ENCODE measurements at places on chromosomes 12 and 14.

DNA sequence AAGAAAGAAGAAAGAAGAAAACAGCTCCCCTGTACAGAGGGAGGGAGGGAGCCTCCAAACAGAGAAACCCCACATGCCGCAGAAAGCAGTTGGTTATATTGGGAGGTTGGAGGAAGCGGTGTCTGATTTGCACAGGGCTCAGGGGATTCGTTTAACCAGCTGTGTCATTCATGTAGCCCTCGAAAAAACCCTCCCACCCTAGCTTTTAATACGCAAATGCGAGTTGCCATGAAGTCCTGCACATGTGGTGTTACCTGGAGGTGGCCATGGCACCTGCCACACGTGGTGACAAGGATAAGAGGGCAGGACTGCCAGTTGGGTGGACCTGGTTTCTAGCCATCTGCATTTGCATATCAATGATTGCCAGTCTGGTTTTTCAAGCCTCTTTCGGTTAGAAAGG is 40.9 kb downstream of the TMEM30B start:
- DNase-seq, result no peak

DNA sequence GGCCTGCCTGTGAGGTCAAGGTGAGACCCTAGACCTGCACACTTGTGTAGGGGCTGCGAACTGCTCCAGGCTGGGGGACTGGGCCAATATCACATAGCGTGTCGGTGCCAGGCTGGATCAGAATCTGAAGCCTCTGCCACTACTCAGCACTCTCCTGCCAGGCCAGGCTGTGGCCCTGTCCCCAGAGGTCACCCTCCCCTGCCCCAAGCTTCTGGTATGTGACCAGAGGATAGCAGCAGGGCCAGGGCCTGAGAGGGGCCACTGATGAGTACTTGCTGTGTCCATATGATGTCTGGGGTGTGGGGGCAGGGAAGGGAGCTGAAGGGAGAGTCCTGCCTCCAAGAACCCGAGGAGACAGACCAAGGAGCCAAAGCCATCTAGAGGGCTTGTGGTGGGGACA is 17.8 kb downstream of the ARL6IP4 start:
- DNase-seq, result no peak

DNA sequence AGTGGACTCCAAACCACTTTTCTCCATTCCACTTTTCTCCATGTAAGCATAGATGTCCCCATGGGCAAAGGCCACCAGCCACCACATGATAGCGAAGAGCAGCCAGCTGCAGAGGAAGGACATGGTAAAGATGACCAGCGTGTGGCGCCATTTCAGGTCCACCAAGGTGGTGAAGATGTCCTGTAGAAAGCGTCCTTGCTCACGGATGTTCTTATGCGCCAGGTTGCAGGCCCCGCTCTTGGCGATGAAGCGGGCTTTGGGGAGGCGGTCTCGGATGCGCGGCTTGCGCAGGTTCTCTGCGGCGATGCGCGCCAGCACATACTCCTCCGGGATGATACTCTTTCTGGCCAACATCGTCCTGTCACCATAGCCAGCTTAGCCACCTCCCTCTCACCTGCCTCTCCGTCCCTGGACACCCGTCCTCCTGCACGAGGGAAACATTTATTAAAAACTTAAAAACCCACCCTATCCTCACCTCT is 1.2 kb downstream of the KCNJ8 start:
- DNase-seq, result no peak

DNA sequence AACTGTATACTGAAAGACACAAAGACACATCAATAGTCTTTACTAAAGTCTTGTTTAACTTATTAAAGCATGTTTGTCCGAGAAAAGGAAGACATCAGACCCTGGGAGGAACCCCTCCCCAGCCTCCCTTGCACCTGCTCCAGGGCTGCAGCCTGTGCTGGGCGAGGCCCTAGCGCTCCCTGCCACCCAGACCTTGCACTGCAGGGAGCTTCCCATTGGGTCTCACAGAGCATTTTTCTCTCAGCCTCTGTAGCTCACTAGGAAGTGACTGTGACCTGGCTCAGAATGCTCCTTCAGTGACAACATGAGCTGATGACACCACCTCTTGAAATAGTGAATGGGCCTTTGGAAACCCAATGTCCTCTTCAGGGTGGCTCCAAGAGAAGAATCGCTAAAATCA is 461.2 kb downstream of the TMEM121 start:
- no peak for DNase-seq

GRCh38 chr12:109329686-109330085 is 18.0 kb upstream of the MYO1H start:
- no peak for DNase-seq

DNA sequence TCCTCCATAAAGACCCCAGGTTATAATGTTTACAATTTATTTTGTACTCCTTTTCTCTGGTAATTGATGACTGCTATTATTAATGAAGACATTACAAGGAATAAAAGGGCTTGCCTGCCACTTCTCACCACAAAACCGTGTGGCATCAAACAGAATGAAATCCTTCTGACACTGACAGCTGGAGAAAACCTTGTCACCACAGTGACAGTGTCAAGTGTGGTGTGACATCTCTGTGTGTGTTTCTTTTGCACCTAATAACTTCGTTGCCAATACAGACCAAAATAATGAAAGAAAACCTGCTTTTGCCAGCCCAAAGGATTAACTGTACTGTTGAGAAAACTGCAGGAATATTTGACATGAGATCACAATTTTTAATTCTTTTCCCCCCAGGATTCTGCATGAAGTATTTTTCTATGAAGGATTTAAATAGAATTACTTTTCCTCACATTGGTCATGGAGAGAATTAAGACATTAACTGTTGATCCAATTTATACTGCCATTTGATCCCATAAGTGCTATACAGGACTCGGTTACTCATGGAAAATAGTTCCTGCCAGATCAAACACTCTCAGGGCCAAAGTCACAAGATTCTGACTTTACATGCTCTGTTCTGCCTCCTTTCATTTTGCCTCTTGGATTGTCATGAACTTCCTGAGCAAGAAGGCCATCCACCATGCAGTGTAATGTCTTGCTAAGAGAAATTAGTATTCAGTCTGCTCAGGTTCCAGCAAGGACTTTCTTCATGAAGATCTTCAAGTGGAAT is 60.4 kb upstream of the IFNG-AS1 start:
- no peak for DNase-seq

GRCh38 chr14:55869397-55870049 is 248.7 kb upstream of the PELI2 start:
- no peak for DNase-seq

GRCh38 chr12:120847814-120848213 is 56.3 kb downstream of the SPPL3 start:
- DNase-seq, result no peak

DNA sequence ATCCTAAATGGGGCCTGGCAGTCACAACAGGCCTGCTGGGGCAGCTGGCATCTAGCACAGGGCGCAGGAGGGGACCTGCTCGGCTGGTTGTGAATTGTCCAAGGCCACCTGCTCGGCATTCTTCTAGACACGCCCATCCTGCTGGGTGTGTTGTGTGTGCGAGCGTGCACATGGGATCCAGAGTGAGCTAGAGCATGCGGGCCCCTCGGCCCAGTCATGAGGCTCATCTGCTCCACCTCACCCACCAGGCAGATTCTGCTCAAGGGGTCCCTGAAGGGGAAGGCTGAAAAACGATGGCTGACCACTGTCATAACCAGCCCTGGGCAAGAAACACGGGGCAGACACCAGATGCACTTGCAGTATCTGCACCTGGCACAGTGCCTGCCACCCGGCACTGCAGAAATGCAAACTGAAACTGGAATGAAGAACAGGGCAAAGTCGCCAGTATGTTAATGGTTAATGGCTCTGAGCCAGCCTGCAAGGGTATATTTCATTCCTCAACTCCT is 31.8 kb downstream of the MAX start:
- no peak for DNase-seq

GRCh38 chr12:13713556-13714410 is 267.6 kb downstream of the GRIN2B start:
- no peak for DNase-seq

DNA sequence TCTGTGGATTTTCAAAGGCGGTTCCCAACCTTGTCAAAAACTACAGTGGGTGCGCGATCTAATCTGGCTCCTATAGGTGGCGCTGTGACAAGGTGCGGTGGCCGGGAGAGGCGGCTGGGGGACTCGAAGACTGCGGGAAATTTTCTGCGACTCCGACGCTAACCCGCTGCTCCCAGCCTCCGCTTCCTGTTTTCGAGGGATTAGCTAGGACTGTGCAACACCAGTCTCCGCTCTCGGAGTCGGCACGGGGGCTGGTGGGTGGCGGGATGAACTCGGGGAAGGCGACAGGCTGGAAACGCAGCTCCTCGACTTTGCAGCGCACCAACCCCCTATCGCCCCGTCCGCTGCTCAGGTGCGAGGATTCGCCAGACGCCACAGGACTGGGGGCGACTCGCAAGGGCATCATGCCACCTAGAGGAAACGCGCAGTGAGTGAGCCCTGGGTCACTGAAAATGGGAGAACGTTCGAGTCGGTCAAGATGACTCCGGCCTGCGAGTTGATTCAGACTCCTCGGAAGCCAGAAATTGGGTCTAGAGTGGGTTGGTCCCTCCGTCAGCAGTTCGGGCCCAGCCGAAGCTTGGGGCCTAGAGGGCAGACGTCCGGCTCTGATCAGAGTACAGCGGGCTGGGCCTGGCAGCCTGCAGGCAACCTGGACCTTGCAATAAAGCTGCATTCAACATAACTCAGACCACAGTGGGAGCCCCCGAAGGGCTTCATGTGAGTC is 5.5 kb upstream of the PAX9 start:
- no peak for DNase-seq

GRCh38 chr14:61153914-61154545 is 127.1 kb downstream of the TMEM30B start:
- no peak for DNase-seq

DNA sequence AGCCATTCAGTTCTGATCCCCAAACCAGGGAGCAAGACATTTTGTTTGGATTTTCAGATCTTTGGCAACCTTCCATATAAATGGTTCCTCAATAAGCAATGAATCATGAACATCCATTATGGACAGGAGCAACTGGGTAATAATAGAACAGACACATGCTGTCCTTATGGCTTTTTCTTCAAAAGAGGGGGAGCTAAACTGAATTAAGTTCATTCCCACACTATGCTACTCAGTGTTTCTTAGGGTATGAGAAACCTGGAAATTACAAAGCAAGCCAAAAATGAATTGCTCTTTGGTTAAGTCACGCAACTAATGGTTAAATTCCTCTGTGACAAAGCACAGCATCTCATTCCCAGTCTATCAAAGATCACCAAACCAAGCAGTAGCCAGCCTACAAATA is 51.0 kb downstream of the PTGER2 start:
- DNase-seq, result no peak

DNA sequence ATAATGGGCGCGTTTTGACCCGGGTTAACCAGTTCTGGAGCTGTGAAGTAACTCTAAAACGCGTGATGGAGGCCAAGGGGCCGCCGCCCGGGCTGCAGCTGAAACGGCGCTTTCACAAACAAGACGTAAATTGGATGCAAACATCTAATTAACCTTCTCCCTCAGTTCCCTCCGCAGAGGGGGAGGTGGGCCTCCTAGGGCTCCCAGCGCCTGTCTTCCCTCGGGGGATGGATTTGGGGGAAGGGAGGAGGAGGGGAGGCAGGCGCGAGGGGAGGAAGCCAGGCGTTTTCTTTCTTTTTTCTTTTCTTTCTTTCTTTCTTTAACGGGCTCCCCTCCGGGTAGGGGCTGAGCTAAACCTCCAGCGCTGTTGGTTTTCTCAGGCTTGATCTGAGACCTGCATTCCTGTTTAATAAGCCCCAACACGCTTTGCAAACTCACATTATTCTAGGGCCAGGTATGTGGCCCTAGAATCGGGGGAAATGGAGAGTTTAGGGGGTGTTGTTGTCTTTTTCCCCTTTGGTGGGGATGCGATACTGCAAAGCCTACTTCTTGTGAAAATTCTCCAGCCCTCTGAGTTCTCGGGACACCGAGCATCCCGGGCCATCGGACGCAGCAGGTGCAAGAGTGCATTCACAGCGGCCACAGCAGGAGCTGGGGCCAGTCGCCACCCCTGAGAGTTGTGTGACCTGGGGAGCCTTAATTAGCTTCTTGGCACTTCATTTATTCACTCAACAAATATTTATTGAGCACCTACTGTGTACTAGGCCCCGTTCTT is 43.6 kb upstream of the LHX5 start:
- no peak for DNase-seq

GRCh38 chr12:51210690-51211395 is 7.0 kb downstream of the POU6F1 start:
- DNase-seq, result no peak

DNA sequence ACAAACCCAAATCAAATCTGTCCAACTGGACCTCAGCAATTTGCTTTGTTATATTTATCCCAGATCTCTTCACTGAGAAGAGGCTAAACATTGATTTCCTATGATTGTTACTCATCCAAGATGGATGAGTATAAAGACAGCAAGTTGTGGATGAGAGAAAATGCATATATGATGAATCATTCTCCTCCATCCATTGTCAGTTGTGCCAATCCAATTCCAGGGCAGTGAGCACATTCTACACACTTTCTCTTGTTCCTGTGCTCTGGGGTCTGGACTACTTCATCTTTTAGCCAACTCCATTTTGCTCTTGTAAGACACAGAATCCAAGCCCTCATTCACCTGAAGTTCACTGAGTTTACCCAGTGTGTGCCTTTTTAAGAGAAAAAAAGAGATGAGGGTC is 105.7 kb downstream of the GCH1 start:
- DNase-seq, result no peak

DNA sequence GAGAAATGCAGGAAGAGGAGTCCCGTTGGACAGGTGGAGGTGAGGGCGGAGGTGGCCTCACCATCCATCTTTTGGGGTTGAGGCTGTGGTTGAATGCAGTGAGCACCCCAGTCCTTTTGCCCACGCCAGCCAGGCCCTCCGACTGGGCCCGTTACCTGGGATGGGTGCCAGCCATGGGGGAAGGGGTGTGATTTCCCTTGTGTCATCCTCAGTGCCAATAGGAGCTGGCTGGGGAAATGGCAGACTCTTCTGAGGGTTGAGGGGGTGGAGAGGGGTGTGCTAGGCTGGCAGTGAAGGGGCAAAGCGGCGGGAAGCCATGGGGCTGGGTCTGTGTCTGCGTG is 9.6 kb downstream of the KCNH3 start:
- no peak for DNase-seq

GRCh38 chr14:63524537-63525155 is 18.5 kb downstream of the PPP2R5E start:
- no peak for DNase-seq

DNA sequence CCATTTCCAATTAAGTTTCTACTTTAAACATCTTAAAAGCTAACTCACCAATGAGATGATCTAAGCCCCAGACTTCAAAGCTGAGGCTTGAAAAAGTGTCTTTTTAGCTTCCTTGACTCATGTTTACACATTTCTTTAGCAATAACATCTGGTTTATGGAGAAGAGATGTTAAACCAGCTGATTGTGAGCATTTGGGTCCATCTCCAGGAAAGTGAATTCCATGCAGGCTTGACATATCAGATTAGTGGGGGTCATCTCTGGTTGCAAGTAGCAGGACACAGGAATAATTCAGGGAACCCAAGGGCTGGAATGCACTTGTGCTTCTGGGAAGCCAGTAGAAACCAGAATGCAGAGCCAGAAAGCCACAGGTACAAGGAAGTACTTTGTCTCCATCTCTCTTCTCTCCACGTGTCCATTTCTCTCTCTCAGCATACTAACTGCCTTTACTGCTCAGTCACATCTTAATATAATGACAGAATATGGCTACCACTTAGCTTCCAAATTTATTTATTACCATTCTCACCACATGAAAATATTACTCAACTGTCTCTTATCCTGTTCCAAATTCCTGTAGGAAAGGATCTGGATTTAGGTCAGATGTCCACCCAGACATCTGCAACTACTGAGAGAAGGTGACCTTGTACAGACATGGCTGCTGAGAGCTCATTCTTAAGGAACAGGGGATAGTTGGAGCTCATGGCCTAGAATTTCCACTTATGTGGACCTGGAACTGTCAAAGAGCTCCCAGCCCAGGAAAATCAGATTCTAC is 104.4 kb downstream of the SCN8A start:
- no peak for DNase-seq

GRCh38 chr14:75634848-75635247 is 25.8 kb downstream of the ERG28 start:
- DNase-seq, result no peak

All from renal cortex interstitium (tissue), 15 donors.